ENCODE measurements at places on chromosomes 1 and 21.

GRCh38 chr1:973459-974292 is 7.4 kb downstream of the PLEKHN1 start:
- no peak for DNase-seq

DNA sequence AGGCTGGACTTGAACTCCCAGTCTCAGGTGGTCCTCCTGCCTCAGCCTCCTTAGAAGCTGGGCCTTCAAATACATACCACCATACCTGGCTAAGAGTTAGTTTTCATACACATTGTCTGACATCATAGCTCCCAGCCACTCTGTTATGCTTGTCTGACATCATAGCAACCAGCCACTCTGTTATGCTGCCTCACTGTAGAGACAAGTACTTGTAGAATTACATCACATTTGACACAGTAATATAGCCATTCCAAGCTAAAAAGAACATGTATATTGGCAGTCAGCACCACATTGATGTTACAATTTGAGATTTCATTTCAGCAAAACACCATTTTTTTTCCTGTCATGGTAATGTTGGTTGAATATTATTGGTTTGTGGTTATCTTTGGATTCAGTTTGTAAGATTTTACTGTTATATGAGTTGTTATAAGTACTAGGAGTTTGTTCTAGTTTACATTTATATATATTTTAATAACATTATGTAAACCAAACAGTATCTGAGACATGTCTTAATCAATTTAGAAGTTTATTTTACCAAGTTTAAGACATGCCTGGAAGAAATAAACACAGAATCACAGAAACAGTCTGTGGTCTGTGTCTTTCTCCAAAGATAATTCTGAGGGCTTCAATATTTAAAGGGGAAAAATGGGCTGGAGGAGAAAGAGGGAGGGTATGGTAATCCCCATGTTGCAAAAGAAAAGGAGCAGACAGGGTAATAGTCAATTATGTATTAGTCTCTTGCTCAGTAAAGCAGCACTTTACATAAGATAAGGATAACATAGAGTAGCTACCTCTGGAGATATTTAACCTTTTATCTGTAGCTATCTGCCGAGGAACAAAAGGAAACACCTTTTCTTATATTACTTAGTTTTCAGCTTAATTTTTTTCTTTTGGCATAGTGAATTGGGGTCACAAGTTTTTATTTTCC is 43.0 kb downstream of the XPR1 start:
- DNase-seq: no peak

DNA sequence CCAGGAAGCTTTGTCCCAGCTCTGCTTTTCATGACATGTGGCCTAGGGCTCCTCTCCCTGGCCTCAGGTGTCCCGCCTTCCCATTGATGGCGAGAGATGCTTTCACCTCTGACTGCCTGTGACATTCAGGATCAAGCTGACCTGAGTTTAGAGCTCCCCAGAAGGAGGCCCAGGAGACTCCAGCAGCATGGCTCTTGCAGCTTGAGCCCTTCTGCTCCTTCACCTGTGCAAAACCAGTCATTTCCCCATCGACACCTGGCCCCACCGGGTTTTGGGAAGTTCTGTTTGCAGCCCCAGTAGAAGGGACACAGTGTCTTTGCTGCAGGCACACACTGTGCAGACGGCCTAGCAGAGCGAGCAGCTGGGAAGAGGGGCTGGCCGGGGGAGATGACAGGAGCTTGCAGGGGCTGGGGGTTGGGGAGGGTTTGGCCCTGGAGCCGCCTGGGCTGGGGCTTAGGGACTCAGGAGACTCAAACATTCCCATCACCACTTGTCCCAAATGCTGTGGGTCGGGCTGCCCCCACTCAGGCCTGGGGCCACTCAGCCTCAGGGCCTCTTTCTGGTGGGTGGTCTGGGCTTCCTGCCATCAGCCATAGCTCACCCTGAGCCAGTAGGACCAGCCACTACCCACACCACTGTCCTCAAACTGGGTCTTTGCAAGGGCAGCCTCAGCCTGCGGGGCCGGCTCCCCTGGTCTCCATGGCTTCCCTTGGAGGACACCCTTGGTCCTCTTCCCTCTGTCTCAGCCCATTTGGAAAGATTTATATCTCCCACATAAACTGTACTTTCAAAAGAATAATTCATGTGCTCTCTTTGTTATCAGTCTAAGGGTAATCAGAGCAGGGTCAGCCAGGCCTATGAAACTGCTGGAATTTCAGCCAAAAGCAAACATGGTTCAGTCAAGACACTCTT is 3.8 kb upstream of the EDN2 start:
- no peak for DNase-seq

GRCh38 chr1:45322486-45323040 is 4.1 kb upstream of the HPDL start:
- no peak for DNase-seq

GRCh38 chr1:207998691-207999090 is 87.8 kb upstream of the CD34 start:
- DNase-seq: no peak

DNA sequence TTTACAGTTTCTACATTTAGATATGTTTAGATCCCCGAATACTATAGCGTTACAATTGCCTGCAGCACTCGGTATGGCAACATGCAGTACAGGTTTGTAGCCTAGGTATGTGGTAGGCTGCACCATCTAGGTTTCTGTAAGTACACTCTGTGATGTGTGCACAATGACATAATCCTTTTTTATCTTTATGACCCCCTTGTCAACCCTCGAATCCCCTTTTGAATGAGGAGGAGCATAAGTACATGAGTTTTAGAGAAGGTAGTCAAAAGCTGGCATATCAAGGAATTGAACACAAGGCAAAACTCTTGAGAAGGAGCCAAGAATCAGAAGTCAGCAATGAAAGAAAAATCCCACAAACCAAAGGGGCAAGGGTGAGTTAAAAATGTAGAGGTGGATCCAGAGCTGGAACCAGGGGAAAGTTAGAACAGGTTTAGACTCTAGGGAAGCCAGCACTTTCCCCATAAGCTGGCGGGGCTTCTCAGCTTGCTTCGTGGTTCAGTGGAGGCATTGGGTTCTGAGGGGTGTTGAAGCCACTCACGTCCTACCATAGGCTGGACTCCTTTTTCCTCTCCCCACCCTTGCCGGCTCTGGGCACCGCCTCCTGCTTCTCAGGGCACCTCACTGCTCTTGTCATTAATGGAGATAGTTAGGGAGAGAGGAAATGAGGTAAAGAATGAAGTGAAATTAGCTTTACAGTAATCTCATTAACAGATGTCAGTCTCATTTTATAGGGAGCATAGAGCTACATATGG is 31.3 kb downstream of the OLFML3 start:
- no peak for DNase-seq

DNA sequence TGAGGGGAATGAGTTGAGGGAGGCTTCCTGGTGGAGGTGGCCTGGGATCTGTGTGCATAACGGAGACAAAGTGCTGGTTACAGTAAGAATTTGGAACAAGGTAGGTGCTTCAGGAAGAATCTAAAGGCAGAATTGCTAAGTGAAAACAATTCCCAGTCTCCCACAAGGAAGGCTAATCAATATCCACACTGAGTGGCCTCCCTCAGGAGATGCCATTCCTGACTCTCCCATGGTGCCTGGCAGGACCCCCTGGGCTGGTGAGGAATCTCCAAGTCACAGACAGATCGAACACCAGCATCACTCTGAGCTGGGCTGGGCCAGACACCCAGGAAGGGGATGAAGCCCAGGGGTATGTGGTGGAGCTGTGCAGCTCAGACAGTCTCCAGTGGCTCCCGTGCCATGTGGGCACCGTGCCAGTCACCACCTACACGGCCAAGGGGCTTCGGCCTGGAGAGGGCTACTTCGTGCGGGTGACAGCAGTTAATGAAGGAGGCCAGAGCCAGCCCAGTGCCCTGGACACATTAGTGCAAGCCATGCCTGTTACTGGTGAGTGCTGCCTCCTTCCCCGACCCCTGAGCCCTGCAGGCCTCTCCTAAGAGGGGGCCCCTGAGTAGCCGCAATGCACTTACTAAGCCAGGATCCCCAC is 30.7 kb downstream of the IGFN1 start:
- no peak for DNase-seq

DNA sequence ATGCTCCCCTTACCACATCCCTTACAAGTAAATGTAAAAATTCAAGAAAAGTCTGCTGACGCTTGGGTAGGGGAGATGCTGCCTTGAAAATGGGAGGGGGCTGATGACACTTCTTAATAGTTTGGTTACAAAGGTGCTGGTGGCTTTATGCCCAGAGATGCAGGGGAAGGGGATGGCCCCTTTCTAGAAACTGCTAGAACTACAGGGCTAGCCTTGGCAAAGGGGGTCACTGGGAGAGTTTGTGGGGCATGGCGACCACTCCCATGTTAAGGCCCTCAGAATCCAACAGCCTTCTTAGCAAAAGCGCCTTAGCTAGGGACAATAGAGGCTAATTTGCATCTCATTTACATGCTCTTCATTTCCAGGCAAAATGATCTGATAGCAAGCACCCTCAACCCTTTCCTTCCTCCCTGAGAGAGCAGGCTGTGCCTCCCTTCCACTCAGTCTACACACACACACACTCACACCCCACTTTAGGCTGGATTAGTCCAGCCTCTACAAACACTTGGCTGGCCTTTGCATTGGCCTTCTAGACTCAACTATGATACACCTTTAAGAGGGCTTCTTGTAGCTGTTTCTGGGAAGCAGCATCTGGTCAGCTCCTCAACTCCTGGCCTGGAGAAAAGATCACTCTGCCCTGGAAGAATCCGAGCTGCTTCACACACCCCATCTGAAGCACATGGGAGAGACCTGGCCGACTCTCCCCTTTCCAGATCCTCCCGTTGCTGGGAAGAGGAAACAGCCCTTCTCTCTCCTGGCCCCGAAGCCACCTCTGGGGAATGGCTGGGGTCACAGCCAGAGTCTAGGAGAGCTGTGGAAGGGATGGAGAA is 1.7 kb downstream of the SEMA6C start:
- DNase-seq: no peak

- peak; percentile 69 for DNase-seq
Observed at GRCh38 chr1:154434346-154435085, 29.4 kb downstream of the IL6R start.

DNA sequence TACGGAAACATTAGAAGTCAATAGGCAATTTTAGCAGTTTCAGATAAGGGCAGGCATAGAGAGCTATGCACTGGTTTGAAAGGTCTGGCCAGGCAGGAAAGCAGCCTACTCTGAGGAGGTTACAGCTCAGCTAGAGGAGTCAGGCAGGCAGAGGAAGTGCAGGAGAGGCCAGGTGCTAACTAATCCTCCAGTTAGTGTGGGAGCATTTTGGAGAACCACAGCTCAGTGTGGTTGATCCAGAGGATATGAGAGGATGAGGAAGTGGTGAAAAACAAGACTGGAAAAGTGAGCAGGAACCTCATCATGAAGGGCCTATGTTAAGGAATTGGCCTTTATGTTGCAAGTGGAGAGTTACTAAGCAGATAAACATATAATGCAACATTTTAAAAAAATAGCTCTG is 282.4 kb upstream of the SGIP1 start:
- DNase-seq: no peak

DNA sequence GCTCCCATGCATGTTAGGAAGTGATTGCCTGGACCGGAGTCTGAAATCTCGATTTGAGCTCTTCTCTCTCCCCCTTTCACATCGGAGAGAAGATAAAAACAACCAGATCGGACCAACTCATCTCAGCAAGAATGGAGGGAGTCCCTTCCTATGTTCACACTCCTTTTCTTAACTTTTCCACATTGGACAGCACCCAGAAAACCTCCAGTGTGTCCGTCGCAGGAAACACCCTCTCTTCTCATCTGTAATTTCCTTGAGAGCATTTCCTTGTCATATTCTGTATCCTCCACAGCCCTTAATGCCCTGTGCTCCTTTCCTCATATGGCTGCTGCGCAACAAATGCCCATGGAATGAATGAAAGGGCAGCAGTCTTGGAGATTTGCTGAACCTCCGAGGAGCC is 1.5 kb upstream of the TDRD10 start:
- DNase-seq: no peak

- no peak for DNase-seq
Observed at GRCh38 chr1:38190983-38191382, 144.4 kb upstream of the POU3F1 start.
